Activated CD4-positive, alpha-beta T cell treated with anti-CD3 and anti-CD28 coated beads, Interleukin-2, amount 10 ng/mL, durations not matched to agents 7 days and 5 days (primary cell): ENCODE measurements at places on chromosomes 2 and 18. TPM values are rescaled to one million over a fixed set of nuclear protein-coding genes. Genes with fewer than 3 reads are reported as not detected.

Gene OTX1
- total RNA-seq: not detected

Gene TNFRSF11A
- total RNA-seq: 8.6 TPM

Gene SERPINB5
- not detected for total RNA-seq

Gene POTEC
- total RNA-seq: not detected

Gene CD207
- not detected for total RNA-seq

Gene MTLN
- 32.2 TPM for total RNA-seq

Gene TMEM163
- not detected for total RNA-seq

Gene MYO5B
- total RNA-seq: not detected

Gene KLHL41
- 0.08 TPM for total RNA-seq

Gene TLX2
- 0.52 TPM for total RNA-seq

Gene STON1
- 1.9 TPM for total RNA-seq

Gene PTRHD1
- 33.1 TPM for total RNA-seq

Gene TMEM185B
- total RNA-seq: 21.3 TPM

Gene NXPH2
- total RNA-seq: not detected

Gene ASB18
- total RNA-seq: not detected

Gene GALR1
- total RNA-seq: not detected

Gene HOXD8
- not detected for total RNA-seq

Gene C2orf76
- total RNA-seq: 5.4 TPM

Gene NEMP2
- 23.5 TPM for total RNA-seq

Gene GAD1
- total RNA-seq: 1.4 TPM

Gene CD8B2
- total RNA-seq: not detected

Gene GCG
- not detected for total RNA-seq

Gene GKN1
- not detected for total RNA-seq

Gene FAM237A
- total RNA-seq: not detected

Gene ST8SIA5
- total RNA-seq: 0.15 TPM

Gene MALL
- total RNA-seq: 0.19 TPM

Gene TTC31
- 46.3 TPM for total RNA-seq

Gene GALNT13
- total RNA-seq: 0.15 TPM

Gene CERKL
- not detected for total RNA-seq

Gene TXNDC2
- not detected for total RNA-seq

Gene KCNS3
- not detected for total RNA-seq

Gene UGT1A4
- total RNA-seq: not detected

Gene RETSAT
- total RNA-seq: 24.9 TPM

Gene CKAP2L
- total RNA-seq: 59.1 TPM

Gene ITPRIPL1
- total RNA-seq: 33.3 TPM

Gene OXER1
- not detected for total RNA-seq

Gene CUL3
- total RNA-seq: 74.9 TPM

Gene NYAP2
- not detected for total RNA-seq

Gene OTOS
- total RNA-seq: not detected

Gene CTNNA2
- not detected for total RNA-seq

Gene MPP4
- not detected for total RNA-seq

Gene EVX2
- total RNA-seq: not detected

Gene TAF4B
- total RNA-seq: 11.7 TPM

Gene ADRA2B
- total RNA-seq: 0.06 TPM

Gene WNT6
- total RNA-seq: not detected

Gene NT5C1B
- not detected for total RNA-seq

Gene RFTN2
- total RNA-seq: not detected

Gene NCK2
- 73.3 TPM for total RNA-seq

Gene DPP10
- total RNA-seq: not detected

Gene TMEM178A
- 0.32 TPM for total RNA-seq

Gene TOGARAM2
- total RNA-seq: 5.0 TPM

Gene RIT2
- not detected for total RNA-seq

Gene NMUR1
- 0.60 TPM for total RNA-seq

Gene CCT7
- 281 TPM for total RNA-seq

Gene MAP3K19
- total RNA-seq: not detected

Gene NGEF
- not detected for total RNA-seq

Gene TFCP2L1
- 0.02 TPM for total RNA-seq
